Dermis microvascular lymphatic vessel endothelial cell (primary cell): ENCODE measurements at places on chromosomes 7 and 10.

DNA sequence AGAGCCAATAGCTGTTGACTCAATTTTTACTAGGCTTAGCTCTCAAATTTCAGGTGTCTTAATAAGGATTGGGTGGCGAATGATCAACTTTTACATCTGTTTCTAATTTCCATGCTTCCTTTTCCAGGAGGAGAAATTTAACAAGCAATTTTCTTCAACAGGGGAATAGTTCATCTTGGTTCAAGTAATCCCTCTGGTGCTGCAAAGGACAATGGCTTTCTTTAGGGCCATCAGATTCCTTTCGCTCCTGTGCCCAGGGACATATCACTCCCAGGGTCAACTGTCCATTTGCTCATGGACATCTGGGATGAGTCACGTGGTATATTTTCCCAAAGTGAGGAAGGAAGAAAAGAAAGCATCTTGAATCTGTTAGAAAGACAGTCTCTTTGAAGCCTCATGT is 313.3 kb downstream of the FRMD4A start:
- DNase-seq, result no peak

DNA sequence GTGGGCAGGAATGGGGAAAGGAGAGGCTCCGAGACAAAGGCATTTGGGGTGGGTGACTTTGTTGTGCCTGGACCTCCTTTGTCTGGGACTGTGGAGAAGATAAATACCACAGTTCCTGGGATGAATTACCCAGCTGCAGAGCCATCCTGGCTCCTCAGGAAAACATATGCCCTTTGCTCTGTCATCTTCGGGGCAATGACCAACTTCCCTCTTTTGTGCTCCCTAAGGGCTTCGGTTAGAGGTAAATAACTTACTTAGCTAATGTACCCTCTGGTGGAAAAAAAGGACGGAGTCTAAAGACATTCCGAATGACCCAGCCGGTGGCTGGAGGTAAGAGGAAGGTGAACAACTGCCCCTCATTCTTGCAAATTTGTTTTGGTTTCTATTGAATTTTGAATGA is 345.7 kb downstream of the GATA3 start:
- DNase-seq, result no peak

- DNase-seq, result no peak
Observed at GRCh38 chr10:77284797-77285196, 352.8 kb downstream of the KCNMA1 start.

DNA sequence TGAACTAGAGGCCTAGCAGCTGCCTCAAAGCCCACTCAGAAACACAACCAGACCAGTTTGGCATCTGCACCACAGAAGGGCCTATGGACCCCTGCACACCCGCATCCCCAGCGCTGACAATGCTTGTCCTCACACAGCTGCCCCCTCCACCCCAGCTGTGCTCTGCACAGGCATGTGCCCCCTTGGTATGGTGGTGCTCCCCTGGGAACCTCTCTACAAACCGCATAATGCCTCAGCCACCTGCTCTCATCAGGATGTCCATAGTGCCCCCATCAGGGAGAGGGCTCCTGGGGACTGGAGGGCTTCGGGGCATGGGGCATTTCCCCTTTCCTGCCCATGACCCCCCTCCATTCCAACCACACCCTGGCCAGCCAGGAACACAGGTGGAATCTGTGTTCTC is 347.5 kb downstream of the GRID1 start:
- no peak for DNase-seq

GRCh38 chr10:131259535-131259934 is 52.0 kb downstream of the TCERG1L start:
- no peak for DNase-seq

DNA sequence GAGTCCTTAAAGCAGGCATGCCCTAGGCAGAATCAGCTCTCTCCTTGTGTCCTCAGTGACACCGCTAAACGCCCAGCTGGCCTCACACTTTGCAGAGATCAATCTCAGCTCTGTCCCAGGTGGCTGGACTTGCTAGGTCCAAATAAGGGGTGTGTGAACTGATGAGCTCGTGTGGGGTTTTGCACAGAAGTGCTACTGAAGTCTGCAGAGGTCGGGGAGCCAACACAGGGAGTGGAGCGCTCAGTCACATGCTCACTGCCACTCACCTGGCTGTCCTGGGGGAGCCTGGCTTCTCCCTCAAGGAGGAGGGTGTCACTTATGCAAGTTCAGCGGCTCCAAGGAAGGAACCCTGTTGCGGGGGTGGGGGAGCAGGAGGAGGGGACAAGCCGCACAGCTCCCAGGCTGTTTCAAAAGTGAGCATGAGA is 2.0 kb downstream of the ELN start:
- DNase-seq, result no peak

DNA sequence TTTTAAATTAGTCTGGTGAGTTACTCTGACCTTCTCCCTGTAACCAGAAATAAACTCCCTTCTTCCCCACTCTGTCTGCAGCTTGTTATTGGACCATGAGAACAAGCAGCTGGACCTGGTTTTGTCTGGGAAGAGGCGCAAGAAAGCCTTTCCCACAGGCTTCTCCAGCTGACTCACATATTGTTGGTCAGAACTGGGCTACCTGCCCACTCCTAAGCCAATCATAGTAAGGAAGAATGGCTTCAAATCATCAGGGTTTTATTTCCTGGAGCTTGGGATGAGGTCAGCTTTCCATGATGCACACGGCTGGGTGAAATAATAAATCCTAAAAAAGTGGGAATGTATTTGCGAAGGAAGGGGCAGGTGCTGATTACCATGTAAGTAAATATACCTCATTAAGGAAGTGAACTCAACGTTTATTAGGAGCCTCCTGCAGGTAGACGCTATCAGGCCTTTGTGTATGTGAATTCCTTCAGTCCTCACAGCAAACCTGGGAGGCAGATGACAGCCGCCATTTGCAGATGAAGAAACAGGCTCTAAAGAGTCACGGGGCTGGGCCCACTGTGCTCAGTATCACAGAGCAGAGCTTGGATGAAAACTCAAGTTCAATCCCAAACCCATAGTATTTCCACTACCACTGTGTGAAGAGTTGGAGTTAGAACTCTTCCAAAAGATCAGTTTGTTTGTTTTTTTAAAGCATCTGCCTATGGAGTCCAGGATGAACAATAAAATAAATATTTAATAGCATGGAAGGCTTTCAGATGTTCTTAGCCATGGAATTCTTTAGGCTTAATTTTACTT is 32.8 kb downstream of the IL15RA start:
- DNase-seq, result peak; percentile 100

DNA sequence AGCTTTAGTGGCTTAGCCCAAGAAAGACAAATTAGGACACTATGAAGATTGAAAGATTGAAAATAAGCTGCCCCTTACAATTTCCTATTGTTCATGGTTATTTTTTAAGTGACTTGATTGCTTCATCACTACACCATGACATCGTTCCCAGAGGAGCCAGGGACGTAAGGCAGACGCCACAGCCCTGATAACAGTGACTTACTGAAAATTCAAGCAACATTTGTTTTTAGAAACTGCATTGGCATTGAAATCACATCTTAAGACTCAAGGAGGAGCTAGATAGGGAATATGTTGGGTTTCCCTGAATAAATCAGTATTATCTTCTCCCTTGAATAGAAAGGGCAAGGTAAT is 38.7 kb upstream of the ANK3 start:
- DNase-seq, result no peak

DNA sequence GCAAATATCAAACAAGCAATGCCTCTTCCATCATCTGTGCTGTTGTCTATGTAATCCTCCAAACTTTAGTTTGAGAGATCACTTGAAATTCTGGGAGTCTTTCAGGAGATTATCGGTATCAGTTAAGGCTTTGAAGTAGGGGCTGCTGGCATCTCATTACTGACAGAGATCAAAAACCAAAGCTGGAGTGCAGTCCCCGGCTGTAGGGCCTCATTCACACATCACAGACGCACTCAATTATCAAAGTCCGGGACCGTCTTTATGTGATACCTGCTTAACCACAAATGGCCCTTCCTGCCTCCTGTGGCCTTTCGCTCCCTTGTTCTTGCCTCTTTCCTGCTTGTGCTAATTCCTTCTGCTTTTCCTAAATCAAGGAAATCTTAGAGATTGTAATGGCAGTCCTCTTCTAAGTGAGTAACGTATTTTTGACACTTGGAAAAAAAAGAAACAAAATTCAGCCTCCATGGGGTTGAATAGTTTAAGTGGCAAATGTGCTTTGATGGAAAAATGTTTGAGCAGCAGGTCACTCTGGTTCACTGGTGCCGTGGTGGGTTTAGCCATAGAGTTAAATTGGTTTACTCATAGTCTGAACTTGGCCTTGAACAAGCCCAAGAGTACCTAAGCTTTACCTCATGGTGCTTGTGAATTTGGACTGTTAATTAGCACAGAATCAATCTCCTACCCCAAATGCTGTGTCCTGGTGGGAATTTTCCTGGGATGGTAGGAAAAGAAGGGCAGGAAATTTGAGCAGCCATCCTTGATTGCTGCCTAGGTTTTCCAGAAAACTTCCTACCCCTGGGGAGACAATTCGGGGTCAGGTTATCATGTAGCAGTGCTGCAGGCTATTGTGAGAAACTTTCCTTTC is 178.9 kb upstream of the LYZL1 start:
- no peak for DNase-seq

DNA sequence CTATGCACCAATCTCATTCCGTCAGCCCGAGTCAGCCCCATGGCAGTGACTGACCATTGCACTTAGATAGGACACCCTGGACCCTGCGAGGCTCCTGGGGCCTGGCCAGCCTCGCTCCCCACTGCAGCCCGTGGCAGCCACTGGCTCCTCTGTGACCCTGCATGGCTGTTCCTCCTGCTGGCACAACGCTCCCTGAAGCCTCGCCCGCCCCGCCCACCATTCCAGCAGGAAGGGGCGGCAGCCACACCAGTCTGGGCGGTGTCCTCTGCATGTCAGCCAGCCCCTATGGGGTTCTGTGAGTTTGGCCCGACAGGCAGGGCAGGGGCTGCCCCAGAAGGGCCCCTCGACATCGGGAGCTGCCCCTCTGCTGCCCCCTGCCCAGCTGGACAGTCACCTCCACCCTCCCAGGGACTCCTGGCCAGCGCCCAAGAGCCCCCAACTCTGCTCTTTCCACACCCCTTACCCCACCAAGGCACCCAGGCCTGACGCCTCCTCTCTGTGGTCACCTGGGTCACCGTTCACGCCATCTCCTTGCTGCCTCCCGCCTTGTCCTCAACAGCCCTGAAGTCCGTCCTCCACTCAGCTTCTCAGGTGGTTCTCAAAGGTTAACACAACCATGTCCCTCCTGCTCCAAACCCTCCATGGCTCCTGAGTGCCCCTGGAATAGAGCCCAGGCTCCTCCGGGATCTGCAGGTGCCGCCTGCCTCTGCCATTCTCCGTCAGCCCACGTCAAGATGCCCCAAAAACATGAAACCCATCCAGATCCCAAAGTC is 103.5 kb downstream of the MICALL2 start:
- DNase-seq, result no peak

DNA sequence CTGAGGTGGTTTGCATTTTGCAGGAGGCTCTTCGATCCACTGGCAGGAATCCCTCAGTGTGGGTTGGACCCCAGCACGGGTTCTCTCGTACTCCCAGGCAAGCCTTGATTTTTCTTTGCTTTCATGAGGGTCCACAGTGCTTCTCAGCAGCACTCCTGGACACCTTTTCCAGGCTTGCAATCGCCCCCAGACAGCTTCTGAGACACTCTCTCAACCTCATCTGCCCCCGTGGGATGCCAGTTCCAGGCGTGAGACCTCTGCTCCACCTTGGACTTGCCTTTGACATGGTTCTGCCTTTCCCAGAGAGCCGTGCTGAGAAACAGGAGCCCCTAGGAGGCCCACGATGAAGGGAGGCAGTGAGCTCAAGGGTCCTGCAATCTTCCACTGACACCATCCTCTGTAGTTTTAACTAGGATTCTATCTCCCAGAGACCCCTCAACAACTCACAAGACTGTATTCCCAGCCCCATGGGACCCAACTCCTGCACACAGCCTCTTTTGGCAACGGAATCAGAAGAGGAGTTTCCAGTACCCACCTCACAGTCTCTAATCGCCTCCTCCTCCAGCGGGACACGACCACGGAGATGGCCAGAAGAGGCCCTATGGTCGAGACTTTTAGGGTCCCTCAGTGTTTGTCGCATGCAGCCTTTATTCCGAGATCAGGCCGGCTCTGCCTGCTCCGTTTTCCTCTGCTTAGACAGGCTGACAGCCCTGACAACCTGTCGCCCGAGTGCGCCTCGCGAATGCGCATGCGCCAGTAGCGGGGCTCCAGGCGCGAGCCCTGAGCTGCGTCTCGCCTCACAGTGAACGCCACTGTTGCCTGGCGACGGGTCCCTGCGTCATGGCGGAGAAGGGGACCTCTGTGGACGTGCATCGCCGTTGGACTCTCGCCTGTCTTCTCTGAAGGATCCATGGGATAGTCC is 26.0 kb upstream of the ZNF273 start:
- no peak for DNase-seq

- no peak for DNase-seq
Observed at GRCh38 chr10:61784354-61785133, 117.0 kb upstream of the ARID5B start.

DNA sequence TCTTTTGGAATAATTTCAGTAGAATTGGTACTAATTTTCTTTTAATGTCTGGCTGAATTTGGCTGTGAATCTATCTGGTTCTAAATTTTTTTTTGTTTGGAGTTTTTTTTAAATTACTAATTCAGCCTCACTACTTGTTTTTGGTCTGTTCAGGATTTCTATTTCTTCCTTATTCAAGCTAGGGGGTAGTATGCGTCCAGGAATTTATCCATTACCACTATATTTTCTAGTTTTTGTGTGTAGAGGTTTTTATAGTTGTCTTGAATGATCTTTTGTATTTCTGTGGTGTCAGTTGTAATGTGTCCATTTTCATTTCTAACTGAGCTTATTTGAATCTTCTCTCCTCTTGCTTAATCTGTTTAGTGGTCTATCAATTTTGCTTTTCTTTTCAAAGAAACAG is 48.9 kb upstream of the ICA1 start:
- no peak for DNase-seq

DNA sequence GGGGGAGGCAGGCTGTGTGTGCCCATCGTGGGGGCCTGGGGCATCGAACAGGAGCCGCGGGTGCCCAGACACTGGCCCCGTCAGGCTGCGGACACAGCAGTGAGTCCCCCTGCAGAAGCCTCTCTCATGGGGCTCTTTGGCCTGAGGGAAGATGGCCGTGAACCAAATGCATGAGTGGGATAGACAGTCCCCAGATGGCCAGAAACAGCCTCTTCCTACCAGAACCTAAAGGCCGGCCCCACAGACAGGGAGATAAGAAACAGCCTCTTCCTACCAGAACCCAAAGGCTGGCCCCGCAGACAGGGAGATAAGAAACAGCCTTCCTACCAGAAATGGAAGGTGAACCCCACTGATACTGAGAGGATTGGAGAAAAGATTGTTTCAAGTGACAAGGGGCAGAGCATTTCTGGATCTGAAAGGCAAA is 16.6 kb downstream of the IDI2 start:
- DNase-seq, result no peak
